Hepatocyte (in vitro differentiated cells): ENCODE measurements at places on chromosomes 2 and 18. TPM values are rescaled to one million over a fixed set of nuclear protein-coding genes. Genes with fewer than 3 reads are reported as not detected.

SP3 gene
- total RNA-seq: 110 and 133 TPM in 2 replicates

PSMD14 gene
- 66.6 and 71.0 TPM in 2 replicates for total RNA-seq

GRCh38 chr2:121608967-121609366, 40.3 kb downstream of the CLASP1 start:
- DNase-seq: no peak

GRCh38 chr2:67612576-67613042, 215.5 kb downstream of the ETAA1 start:
- no peak for DNase-seq

GRCh38 chr2:151869291-151869690, 41.1 kb upstream of the ARL5A start:
- DNase-seq: no peak
